Left lung (tissue), 14 donors: ENCODE measurements at places on chromosomes 7 and 10. TPM values are rescaled to one million over a fixed set of nuclear protein-coding genes. Genes with fewer than 3 reads are reported as not detected.

DNA sequence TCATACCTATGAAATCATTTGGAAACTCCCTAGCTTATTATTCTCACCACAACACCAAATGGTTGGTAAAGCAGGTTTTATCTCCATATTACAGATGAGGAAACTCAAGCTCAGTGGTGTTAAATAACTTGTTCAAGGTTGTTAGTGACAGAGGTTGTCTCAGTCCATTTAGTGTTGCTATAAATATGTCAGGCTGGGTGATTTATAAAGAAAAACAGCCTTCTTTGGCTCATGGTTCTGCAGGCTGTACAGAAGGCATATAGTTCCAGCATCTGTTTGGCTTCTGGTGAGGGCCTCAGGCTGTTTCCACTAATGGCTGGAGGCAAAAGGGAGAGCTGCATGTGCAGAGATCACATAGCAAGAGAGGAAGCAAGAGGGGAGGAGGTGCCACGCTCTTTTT is 96.6 kb downstream of the ZNF438 start:
- no peak for DNase-seq

GRCh38 chr7:32639122-32639521 is 143.8 kb downstream of the AVL9 start:
- no peak for DNase-seq

The OR2A12 gene
- total RNA-seq, result not detected

DNA sequence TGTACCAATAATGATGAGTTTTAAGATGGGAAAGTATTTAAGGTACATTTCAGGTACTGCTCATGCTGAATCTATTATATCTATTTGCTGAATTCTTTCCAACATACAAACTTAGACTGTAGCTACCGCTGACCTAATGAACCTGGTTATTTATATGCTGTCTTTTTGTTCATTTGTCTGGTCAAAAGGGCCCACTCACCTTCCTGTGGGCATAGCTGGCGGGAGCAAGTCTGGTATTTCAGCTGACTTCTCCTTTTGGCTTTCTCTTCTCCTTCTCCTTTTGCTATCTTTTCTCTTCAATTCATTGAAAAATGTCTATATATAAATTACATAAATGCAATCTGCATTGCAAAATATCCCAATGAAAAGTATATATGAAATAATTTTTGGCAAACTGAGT is 9.5 kb downstream of the PLXDC2 start:
- DNase-seq, result no peak

GRCh38 chr10:49744924-49745605 is 17.1 kb downstream of the OGDHL start:
- no peak for DNase-seq

DNA sequence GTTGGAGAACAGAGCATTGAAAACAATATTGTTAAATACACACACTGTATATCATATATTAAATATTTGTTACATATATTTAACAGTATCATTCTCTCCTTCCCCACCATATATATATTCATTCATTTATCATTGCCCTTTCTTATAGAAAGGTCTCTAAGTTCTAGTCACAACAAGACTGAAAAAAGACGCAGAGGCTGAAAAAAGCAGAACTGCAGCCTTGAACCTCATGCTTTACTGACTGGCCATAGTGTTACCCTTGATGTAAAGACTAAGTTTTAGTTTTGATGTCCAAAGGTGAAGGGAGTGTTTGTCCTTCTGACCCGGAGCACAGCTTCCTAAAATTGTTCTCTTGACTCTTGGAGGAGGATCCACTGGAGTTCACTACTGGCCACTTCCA is 247.9 kb downstream of the PTEN start:
- no peak for DNase-seq

The ASIC3 gene
- total RNA-seq, result 2.7 TPM

DNA sequence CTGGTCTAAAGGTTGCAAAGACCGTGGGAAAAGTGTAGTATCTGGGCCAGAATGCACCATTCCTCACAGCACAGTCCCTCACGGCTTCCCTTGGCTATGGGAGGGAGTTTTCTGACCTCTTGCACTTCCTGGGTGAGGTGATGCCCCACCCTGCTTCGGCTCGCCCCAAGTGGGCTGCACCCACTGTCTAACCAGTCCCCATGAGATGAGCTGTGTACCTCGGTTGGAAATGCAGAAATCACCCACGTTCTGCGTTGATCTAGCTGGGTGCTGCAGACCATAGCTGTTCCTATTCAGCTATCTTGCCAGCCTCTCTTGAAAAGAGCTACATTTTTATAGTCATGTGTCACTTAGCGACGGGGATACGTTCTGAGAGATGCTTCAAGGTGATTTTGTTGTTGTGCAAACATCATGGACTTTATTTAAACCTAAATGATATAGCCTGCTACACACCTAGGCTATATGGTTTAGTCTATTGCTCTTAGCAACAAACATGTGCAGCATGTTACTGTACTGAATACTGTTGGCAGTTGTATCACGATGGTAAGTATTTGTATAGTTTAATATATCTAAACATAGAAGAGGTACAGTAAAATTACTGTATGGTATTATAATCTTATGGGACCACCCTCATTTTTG is 120.0 kb downstream of the PPP1R9A start:
- DNase-seq, result no peak

The ADAM12 gene
- 2.6 TPM for total RNA-seq

GRCh38 chr7:29086545-29086944 is 59.8 kb downstream of the CPVL start:
- DNase-seq, result no peak

The FBXL13 gene
- total RNA-seq, result 2.2 TPM

- no peak for DNase-seq
These were observed 219.7 kb upstream of the ADARB2 start for GRCh38 chr10:1957057-1957456.

The CDC14C gene
- not detected for total RNA-seq

- DNase-seq, result no peak
These were observed 55.6 kb downstream of the WIPF3 start for GRCh38 chr7:29861884-29862283.

- DNase-seq, result no peak
These were observed 23.9 kb upstream of the PNLIPRP3 start for GRCh38 chr10:116403740-116404250.

The SYCE1 gene
- total RNA-seq, result 0.47 TPM

The DCLRE1A gene
- 8.5 TPM for total RNA-seq

GRCh38 chr7:18154726-18155125 is 127.1 kb upstream of the PRPS1L1 start:
- DNase-seq, result no peak

DNA sequence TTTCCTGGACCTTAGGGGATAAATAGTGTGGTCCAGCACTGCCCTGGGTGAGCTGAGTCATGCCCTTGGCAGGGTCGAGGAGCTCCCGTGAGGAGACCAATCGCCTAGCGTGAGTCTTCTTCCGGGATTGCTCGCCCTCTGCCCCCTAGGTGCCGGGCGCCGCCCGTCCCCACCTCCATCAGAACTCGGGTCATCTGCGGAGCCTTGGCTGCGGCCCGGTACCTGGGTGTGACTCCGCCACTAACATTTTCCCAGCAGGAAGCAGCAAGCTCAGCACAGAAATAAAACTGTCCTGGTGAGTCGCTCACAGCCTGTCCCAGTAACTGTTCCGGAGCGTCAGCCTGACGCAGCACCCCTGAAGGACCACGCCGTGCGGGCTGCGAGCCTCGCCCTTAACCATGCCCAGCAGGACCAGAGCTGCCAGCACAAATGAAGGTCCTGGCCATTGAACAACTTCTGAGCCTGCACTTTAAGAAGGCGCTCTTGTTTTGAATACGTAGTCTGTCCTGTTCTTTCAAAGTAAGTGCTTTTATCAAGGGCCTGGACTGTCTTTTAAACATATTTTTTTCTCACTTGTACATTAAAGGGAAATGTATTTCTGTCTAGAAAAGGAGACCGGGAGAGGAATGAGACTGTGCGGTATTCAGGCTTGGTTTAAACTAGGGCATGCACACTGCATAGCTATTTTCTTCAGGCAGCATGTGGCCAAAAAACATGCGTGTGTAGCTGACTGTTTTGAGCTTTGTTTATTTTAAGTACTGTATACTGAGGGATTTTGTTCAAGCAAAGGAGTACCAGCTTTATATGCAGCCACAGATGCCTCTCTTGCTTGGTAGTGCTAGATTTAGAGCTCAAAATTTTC is 136.7 kb downstream of the HECW1 start:
- no peak for DNase-seq

DNA sequence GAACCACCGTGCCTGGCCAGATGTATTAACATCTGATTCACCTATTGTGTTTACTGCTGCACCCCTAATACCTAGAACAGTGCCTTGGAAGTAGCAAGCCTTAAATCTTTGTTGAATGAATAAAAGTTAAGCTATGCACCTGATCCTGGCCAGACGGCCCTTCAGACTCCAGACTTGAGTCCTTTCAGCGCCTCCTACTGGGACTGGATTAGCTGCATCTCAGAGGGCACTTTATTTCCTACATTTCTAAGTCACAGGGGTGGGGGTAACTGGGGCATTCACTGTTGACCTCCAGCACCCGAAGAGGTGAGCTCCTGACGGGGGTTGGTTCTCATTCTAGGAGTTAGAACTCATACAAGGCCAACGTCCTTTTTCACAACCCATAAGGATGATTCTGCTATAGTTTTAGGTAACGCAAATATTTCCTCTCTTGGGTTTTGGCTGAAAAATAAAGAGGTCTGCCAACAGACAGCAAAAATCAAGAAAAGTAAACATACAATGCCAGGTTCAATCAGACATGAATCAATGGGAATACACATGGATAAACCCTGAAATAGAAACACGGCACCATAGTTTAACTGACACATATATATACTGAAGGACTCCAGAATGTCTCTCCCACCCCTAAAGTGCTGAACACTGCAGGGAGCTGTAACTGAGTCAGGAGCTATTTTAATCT is 48.0 kb upstream of the DLG5 start:
- DNase-seq, result no peak

- DNase-seq, result no peak
These were observed 489.0 kb downstream of the GATA3 start for GRCh38 chr10:8543361-8544056.

GRCh38 chr7:81533931-81534330 is 235.9 kb downstream of the HGF start:
- DNase-seq, result no peak

- no peak for DNase-seq
These were observed 22.3 kb downstream of the PDGFA start for GRCh38 chr7:497346-497745.

DNA sequence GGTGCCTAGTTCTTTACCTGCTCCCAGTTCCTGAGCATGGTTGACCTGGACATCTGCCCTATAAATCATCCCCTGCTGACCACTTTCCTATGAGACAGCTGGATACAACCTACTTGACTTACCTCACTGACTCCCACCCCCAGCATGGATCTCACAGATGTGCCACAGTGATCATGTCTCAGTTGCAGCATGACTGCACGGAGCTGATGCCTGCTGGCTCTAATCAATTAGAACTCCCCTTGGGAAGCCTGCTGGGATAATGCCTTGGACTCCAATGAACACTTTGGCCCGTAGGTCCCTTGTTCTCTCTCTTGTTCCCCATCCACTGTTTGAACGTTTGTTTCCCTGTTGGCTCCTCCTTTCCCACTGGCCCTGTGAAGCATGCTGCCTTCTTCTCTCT is 271.2 kb upstream of the IGFBP3 start:
- no peak for DNase-seq

The VWA2 gene
- 9.5 TPM for total RNA-seq

DNA sequence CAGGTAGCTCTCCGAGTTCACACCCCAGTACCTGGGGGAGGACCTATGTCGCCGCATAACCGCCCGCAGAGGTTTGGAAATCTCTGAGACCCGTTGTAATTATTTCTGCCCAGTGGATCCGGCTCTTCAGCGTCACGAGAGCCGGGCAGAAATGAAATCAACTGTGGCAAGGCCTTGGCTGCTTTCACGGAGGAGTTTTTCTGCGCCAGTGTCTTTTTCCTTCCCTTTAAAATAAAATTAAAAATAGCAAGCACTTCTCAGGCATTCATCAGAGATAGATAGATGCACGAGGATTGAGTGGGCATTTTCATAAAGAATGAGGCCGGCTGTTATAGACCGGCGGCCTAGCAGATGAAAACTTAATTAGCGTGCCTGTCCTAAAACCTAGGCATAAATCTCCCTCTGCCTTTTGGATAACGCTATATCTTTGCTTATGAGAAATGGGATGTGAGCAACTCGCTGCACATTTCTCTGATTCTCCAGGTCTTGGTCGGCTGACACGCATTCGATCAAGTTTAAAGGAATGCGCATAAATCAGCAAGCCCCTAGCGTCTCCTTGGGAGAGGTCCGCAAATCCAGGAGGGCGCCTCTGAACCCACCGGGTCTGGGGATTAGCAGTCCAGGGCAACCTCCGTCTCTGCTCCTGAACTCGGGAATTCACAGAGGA is 6.4 kb downstream of the HOXA13 start:
- DNase-seq, result no peak

The CDNF gene
- 0.38 TPM for total RNA-seq

DNA sequence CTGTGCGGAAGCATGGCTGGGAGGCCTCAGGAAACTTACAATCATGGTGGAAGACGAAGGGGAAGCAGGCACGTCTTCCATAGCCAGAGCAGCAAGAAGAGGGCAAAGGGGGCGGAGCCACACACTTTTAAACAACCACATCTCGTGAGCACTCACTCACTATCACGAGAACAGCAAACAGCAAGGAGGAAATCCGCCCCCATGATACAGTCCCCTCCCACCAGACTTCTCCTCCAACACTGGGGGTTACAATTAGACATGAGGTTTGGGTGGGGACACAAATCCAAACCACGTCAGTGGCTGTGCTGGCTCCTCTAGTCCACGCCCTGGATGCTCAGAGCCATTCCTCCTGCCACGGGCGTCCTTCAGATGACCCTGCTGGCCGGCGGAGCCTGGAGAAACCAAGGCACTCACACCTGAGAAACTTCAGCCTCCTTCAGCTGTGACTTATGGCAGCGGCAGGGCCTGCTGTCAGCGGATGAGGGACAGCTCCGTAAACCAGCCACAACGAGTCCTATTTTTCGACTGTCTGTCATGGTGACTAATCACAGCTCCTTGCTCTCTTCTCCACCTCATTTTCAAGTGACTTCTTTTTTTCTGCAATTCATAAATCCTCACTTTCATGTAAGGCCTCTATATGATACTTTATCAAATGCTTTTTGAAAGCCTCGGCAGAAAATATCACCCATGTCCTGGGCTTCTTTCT is 167.9 kb upstream of the PFKP start:
- DNase-seq, result no peak

GRCh38 chr10:131513901-131514300 is 202.4 kb upstream of the TCERG1L start:
- no peak for DNase-seq

The PLXNA4 gene
- 2.8 TPM for total RNA-seq

GRCh38 chr7:82624337-82624736 is 180.8 kb upstream of the CACNA2D1 start:
- DNase-seq, result no peak

DNA sequence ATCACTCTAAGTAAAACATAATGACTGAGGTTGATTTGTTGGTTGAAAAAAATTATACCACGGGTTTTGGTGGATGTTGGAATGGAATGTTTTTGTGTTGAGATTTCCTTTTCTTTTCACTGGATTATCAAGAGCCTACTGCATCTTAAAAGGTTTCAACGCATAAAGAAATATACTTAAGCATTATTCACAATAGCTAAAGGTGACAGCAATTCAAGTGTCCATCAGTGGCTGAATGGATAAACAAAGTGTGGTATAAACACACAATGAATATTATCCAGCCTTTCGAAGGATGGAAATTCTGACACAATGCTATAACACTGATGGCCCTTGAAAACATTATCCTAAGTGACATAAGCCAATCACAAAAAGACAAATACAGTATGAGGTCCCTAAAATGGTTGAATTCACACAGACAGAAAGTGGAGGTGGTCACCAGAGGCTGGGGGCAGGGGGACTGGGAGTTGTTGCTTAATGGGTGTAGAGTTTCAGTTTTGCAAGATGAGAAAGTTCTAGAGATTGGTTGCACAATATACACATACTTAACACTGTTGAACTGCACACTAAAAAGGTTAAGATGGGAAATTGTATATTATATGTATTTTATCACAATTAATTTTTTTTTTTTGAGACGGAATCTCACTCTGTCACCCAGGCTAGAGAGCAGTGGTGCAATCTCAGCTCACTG is 122.3 kb downstream of the NRP1 start:
- DNase-seq, result no peak
